Ovary (tissue), 10 donors: ENCODE measurements at places on chromosomes 16 and 17. TPM values are rescaled to one million over a fixed set of nuclear protein-coding genes. Genes with fewer than 3 reads are reported as not detected.

DNA sequence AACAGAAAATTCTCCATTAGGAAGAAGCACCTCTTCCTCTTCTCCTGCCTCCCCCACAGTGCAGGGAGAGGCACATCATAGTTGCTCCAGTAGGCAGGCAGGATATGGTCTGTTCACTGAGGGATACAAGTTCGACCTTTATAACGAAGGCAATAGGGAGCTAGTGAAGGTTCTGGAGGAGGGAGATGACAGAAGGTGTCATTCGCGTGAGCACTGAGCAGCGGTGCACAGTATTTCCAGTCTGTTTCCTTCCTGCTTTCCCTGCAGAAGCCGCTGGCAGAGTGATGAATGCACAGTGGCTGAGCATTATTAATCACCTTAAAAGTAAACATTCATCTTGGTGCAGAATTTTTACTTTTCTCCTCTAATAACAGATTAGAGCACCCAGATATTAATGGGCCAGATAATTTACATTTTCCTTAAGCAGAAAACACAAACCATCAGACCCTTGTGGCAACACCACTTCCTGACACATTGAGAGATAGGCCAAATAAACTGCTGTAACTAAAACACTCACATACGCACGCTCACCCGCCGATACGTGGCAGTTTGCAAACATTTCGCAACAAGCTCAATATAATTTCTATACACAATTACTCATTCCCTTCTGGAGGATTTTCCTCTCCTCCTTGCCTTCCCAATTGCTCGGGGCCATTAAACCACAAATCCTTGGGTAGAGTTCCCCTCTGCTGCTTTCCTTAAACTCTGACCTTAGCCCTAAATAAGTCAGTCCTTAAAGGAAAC lies 69.5 kb downstream of the AIPL1 start:
- DNase-seq = no peak

GRCh38 chr17:66670206-66670605 lies 164.7 kb upstream of the CACNG5 start:
- no peak for DNase-seq

- DNase-seq = no peak
Measured at GRCh38 chr17:57589151-57590034, 155.7 kb downstream of the CCDC182 start.

DNA sequence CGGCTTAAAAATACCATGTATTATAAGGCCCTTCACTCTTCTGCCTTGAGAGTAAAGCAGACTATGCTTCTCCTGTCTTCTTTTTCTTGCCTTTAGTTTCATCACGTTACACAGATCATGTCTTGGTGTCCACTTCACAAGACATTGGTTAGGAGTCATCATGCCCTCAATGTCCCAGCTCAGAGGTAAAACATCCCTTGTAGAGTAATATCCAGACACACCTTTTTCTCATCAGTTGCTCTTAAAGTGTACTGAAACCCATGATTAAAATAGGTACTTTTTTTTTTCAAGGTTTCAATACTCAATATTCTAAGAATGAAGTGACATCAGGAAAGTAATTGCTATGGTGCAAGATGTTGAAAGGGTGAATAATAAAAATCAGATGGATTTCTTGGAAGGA lies 267.8 kb downstream of the PMP22 start:
- DNase-seq = no peak

DNA sequence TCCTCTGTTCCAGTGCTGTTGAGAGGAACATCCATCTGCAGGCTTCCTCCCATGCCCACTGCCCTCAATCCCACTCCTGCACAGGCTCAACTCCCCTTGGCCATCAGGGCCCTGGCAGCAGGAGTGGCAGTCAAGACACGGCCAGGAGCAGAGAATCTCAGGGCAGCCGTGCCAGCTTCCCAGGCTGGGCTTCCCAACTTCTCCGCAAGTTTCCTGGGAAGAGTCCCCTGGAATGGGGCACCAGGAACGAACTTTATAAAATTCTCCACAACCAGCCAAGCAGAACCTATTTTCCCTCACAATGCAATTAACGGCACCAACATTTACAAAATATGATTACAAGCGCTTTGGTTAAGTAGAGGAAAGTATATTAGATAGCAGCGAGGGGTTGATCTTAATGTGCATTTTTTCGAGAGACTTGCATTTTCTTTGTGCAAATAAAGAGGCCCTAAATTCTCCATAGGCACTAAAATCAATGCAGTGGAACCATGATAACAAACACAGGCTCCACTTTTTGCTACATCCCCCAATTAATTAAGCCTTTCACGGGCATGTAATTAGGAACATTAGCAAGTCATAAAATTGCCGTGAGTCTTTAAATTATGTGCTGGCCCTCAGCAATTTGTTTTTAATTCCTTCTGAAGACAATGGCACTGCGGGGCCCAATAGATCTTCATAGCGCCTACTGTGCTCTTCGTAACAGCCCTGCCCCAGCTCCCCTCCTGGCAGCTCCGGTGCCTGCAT lies 99.9 kb upstream of the LHX1 start:
- no peak for DNase-seq

- no peak for DNase-seq
Measured at GRCh38 chr17:71200597-71200996, 920.2 kb upstream of the SOX9 start.

- no peak for DNase-seq
Measured at GRCh38 chr17:46000292-46000691, 1.2 kb downstream of the STH start.

- peak; percentile 91 for DNase-seq
Measured at GRCh38 chr17:78315355-78316114, 44.3 kb downstream of the SOCS3 start.

DNA sequence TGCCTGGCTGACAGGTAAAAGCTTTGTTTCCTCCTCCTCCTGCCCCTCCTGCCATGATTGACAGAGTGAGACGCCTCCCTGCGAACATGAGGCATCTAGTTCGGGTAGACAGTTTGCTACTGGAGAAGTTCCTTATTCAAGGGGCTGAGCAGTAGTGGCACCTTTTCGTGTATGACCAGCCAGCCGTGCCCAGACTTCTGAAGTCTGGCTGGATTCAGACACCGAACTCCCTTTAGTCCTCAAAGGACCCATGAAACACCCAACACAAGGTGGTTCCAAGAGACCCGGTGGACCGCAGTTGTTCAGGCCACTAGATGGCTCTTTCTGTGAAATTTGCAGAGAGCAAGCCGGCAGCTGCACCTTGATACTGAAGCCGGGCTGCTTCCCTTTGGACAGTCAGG lies 192.8 kb downstream of the XYLT1 start:
- peak; percentile 46 for DNase-seq

- no peak for DNase-seq
Measured at GRCh38 chr17:7987112-7987893, 15.1 kb upstream of the GUCY2D start.

- DNase-seq = no peak
Measured at GRCh38 chr17:15265131-15265530, at the start of gene PMP22. Gene PMP22 (minus strand): TSS chr17:15265326. CDS start chr17:15260727, 4,599 bp downstream.

DNA sequence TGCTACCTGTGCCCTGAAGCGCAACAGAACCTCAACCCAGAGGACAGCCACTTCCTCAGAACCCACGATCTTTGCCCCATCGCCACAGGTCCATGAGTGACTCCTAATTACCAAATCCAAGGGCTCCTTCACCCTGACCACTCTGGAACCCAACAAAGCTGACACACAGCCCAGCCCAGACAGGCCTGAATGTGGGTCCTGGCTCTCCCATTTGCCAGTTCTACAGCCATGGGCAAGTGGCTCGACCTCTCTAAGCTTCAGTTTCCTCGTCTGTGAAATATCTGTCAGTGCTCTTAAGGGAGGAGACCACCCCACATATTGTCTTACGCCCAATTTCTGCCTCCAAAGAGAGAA lies 18.0 kb upstream of the ENDOV start:
- no peak for DNase-seq

DNA sequence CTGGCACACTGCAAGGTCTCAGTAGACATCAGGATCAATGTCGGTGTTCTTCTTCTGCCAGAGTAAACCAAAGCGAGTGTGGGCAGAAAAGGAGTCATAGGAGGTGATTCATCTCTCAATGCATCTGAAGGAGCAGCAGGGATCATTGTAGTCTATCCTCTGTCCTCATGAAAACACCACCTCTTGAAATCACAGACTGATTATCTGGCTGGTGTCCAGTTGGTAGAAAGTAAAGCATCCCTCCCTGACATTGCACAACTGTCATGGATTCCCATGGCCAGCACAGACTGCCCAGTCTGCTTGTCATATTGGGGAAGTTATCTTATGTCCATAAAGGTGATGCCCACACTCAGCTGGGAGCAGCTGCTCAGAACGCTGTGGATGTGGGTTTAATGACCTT lies 74.1 kb downstream of the ABCC12 start:
- no peak for DNase-seq

GRCh38 chr17:60039847-60040442 lies 38.8 kb downstream of the HEATR6 start:
- no peak for DNase-seq

- no peak for DNase-seq
Measured at GRCh38 chr16:68009157-68009735, 6.5 kb downstream of the DPEP2NB start.

DNA sequence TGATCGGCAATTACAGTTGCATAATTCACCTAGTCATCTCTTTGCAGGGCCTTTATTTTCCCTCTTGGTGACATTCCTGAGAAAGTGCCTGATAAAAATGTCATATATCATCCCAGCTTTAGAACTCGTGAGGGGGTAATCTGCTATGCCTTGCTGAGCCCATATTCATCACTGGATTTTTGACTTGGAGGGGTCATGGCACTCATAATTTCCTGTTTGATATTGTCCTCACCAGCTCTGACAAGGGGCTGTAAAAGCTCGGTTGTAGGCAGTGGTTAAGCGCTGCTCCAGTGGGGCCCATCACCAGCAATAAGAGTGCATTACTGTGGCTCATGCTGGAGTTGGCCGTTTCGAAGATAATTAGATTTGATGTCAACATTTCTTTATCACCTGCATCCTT lies 227.3 kb downstream of the IRX3 start:
- DNase-seq = no peak

DNA sequence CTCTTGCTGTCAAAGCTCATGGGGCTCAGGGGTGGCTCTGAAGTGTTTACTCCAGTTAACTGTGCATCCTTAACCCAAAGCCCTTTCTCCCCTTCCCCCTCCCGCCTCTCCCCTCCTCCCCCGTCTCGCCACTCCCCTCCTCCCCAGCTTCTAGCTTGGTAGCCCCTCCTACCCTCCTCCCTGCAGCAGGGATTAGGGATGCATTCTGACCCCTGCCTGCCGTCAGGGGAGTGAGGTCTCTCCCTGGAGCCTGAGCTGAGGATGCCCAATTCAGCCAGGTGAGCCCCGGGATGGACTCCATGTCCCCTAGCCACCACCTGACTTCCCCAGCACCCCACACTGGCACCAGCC lies 1.6 kb downstream of the HS3ST6 start:
- no peak for DNase-seq

DNA sequence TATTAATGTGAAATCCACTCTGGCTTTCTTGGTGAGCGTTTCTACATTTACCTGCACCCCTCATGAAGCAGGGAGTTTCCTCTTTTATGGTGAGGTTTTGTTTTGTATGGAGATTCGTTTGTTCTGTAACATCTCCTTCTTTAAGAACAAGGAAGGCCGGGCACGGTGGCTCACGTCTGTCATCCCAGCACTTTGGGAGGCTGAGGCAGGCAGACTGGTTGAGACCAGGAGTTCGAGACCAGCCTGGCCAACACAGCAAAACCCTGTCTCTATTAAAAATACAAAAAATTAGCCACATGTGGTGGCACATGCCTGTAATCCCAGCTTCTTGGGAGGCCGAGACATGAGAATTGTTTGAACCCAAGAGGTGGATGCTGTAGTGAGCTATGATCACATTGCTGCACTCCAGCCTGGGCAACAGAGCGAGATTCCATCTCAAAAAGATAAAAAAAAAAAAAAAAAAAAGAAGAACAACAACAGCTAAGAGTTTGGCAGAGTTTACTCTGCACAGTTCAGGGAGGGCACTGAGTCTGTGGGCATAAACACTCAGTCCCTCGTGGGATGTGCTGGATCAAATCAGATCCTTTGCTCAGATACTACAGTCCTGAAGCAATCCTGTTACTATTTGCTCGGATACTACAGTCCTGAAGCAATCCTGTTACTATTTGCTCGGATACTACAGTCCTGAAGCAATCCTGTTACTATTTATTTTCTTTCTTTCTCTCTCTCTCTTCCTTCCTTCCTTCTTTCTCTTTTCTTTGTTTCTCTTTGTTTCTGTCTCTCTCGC lies 28.9 kb downstream of the ADCY9 start:
- no peak for DNase-seq

DNA sequence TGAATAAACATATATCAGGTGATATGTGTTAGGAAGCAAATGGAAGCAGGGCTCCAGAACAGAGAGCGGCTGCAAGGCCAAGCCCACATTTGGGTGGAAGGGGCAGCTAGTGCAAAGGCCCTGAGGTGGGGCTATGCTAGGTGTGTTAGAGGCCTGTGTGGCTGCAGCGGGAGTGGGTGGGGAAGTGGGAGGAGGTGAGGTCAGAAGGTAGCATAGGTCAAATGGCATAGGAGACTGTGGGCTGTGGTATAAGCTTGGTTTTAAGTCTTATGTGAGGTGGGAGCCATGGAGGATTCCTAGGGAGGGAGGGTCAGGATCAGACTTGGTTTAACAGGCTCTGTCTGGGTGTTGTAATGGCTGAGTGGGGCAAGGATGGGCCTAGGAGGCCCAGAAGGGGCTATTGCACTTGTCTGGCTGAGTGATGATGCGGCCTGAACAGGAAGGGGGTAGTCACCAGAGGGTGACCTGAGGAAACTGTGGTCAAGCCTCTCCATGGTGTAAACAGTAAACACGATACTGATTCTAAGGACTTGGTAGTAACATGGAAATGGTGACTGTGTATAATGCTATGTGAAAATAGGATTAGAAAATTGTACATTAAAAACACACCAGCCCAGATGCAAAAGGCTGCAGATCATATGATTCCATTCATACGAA lies 31.1 kb downstream of the RAI1 start:
- DNase-seq = no peak

GRCh38 chr16:68402748-68403040 lies 45.6 kb downstream of the SMPD3 start:
- no peak for DNase-seq

- no peak for DNase-seq
Measured at GRCh38 chr16:1965396-1966001, 873 bp upstream of the RPS2 start.

The EPOP gene
- polyA plus RNA-seq = 0.61 TPM

The CA5A gene
- polyA plus RNA-seq = 0.02 TPM

The MON1B gene
- polyA plus RNA-seq = 15.2 TPM

The CES5A gene
- not detected for polyA plus RNA-seq

The TMEM132E gene
- polyA plus RNA-seq = 0.08 TPM

The KCNH6 gene
- not detected for polyA plus RNA-seq

The KCNJ18 gene
- not detected for polyA plus RNA-seq

The RPH3AL gene
- 15.6 TPM for polyA plus RNA-seq

The MATCAP1 gene
- 15.4 TPM for polyA plus RNA-seq
